ENCODE measurements at places on chromosomes 12 and 14. TPM values are rescaled to one million over a fixed set of nuclear protein-coding genes. Genes with fewer than 3 reads are reported as not detected.

- peaks cover 23% of the 10 kb centered on the region for H3K4me1 ChIP-seq
- no peaks in the 10 kb centered on the region for H3K27me3 ChIP-seq
- no peaks in the 10 kb centered on the region for H3K36me3 ChIP-seq
- DNase-seq: no peak
- no peak within 1 kb of the TSS for H3K4me3 ChIP-seq
These were observed at the start of gene EVL for GRCh38 chr14:100065111-100065871. EVL (plus strand) TSS chr14:100065422; CDS start chr14:100065501, 79 bp downstream.

DNA sequence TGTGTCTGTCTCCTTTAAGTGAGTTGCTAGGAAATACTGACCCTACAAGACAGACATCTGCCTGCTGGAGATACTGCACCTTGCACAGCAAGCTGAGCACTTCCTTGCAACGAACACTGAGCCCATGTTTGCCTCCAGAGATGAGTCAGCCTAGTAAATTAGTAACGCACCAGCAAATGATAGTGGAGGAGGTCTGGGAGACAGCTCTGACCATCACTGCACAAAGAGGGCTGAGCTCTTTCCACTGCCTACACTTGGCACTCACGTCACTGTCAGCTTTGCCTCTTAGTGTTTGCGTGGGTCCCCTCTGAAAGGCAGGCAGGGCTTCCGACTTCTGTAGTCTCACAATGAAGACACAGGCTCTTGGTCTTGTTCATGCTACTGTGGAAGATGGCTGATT is 109.0 kb downstream of the APAF1 start:
- H3K27me3 ChIP-seq: peaks cover 7% of the 10 kb centered on the region
- DNase-seq: no peak
- no peak overlapping the region for H3K27ac ChIP-seq
- no peak overlapping the region for H3K4me3 ChIP-seq
- H3K36me3 ChIP-seq: no peaks in the 10 kb centered on the region

- no peak for DNase-seq
- no peaks in the 10 kb centered on the region for H3K27me3 ChIP-seq
- H3K4me3 ChIP-seq: no peak overlapping the region
- no peak overlapping the region for H3K27ac ChIP-seq
These were observed 17.7 kb upstream of the NEDD1 start for GRCh38 chr12:96889273-96889933.

DNA sequence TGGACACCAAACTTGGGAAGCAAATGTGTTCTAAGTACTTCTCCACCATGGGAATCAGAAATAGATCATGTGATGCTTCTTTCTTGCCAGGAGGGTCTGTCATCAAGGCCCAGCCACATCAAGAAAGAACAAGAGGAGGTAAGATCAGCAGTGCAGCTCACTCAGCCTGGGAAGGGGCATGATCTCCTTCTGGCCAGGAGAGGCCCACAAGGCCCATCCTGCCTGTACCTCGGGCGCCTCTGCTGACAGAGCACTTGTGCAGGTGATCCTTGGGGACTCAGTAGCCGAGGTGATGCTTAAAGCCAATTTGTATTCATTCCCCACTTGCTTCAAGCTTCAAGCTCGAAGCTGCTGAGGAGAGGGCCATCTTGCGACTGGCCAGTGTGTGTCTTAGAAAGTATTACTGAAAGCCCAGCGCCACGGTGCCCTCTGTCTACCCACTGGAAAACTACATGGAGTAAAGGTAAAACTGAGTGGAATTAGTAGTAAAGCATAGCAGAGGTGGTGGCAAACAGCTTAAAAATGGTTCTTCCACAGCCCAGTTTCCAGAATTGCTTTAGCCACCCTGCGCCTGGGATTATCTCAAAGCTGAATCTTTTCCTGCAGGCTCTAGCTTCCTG is 26.2 kb downstream of the RTRAF start:
- peak overlapping the region; percentile 80 for H3K27ac ChIP-seq
- peak overlapping the region; percentile 47 for H3K4me3 ChIP-seq
- peaks cover 44% of the 10 kb centered on the region for H3K4me1 ChIP-seq
- H3K27me3 ChIP-seq: peaks cover 8% of the 10 kb centered on the region

DNA sequence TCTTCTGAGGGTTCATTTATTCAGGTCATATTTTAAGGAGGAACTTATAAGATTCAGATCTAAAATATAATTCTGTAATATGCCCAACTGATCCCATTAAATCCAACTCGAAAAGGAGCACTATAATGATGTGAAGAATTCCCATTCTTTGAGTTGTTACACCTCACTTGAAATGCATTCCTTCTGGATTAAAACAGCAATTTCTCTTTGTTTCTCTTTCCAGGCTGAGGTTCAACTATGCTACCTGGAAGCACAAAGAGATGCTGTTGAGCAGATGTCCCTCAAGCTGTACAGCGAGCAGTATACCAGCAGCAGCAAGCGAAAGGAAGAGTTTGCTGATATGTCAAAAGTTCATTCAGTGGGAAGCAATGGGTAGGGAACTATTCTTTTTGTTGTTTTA is 260.6 kb upstream of the NPAS3 start:
- H3K27ac ChIP-seq: no peak overlapping the region
- H3K27me3 ChIP-seq: peaks cover 10% of the 10 kb centered on the region
- H3K4me3 ChIP-seq: no peak overlapping the region
- no peak for DNase-seq
- peaks cover 16% of the 10 kb centered on the region for H3K36me3 ChIP-seq
- H3K4me1 ChIP-seq: no peaks in the 10 kb centered on the region

DNA sequence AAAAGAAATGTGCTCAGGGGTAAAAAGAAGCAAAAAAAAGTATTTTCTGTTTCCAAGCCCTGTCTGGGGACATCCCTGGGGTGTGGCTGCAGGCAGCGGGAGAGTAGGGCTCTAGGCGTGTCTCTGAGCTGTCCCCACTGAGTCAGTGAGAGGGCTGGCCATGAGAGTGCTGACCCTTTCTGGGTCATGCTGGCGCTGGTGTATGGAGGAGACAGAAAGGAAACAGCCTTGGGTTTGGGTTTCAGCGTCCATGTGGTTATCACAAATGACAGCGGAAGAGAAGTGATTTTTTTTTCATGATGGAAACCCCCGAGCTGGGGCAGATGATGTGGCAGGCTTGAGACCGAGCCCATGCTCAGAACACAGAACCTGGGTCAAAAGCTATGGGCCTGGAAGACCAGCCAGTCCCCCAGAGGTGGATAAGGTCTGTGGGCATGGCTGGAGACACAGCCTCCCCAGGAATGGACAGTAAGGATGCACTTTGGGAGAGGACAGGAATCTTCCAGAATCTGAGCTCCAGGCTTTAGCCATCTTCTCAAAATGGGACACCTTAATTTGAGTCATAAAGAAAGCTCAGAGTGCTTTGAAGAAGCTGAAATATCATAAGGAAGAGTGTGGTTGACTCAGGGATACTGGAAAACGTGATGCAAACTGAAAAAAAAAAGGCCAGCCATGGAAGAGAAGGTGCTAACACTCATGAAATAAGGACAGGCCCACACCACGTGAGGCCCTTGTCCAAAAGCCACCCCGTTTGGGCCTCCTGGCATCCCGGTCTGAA is 36.2 kb downstream of the SYNE3 start:
- no peaks in the 10 kb centered on the region for H3K36me3 ChIP-seq
- H3K4me1 ChIP-seq: peaks cover 18% of the 10 kb centered on the region
- peaks cover 4% of the 10 kb centered on the region for H3K27me3 ChIP-seq
- DNase-seq: no peak
- no peak overlapping the region for H3K27ac ChIP-seq
- no peak overlapping the region for H3K4me3 ChIP-seq

DNA sequence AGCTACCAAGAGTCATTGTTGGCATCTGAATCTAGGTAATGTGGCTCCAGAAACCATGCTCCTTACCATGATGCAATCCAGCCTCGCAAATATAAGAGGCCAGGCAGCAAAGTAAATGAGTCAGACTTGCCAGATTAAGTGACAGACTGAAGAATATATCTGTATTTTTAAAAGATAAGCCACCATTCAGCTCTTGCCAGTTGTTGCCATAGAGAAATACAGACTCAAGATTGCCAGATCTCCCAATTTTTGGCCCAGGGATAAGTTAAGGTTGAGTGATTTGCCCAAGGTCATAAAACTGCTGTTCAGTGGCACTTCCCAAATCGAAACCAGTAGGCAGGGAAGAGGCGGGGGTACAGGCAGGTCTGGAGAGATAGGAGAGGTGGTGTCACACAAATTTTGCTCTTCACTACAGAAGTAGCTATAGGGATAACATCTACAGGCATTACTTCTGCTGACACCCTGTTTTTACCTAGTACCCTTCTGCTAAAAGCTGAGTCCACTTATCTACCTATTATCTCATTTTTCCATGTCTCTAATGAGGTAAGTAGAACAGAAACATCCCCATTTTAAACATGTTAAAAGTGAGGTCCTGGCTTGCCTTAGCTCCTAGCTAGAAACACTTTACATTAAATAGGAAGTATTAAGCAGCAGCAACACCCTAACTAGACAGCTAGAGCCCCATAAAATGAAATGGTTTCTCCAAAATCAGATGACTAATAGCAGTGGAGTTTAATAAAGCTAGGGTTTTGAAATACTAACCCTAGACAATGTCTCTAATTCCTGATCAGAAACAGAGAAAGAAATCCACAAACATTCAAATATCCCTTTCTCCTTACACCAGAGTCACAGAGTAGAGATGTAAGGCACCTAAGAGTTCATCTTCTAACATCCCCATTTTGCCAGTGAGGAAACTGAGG is 19.5 kb downstream of the DCAF5 start:
- peaks cover 9% of the 10 kb centered on the region for H3K4me1 ChIP-seq
- H3K36me3 ChIP-seq: no peaks in the 10 kb centered on the region
- H3K4me3 ChIP-seq: no peak overlapping the region
- no peak overlapping the region for H3K27ac ChIP-seq
- DNase-seq: no peak

- no peak overlapping the region for H3K27ac ChIP-seq
- H3K27me3 ChIP-seq: no peaks in the 10 kb centered on the region
- no peaks in the 10 kb centered on the region for H3K4me1 ChIP-seq
- H3K4me3 ChIP-seq: no peak overlapping the region
These were observed 130.6 kb downstream of the RALGAPA1 start for GRCh38 chr14:35678403-35679028.

GRCh38 chr12:113359133-113359938 is 949 bp downstream of the PLBD2 start:
- H3K27me3 ChIP-seq: peaks cover 6% of the 10 kb centered on the region
- H3K36me3 ChIP-seq: no peaks in the 10 kb centered on the region
- H3K4me1 ChIP-seq: peaks cover 10% of the 10 kb centered on the region
- H3K27ac ChIP-seq: peak overlapping the region; percentile 98
- peak; percentile 25 for DNase-seq
- peak overlapping the region; percentile 99 for H3K4me3 ChIP-seq

DNA sequence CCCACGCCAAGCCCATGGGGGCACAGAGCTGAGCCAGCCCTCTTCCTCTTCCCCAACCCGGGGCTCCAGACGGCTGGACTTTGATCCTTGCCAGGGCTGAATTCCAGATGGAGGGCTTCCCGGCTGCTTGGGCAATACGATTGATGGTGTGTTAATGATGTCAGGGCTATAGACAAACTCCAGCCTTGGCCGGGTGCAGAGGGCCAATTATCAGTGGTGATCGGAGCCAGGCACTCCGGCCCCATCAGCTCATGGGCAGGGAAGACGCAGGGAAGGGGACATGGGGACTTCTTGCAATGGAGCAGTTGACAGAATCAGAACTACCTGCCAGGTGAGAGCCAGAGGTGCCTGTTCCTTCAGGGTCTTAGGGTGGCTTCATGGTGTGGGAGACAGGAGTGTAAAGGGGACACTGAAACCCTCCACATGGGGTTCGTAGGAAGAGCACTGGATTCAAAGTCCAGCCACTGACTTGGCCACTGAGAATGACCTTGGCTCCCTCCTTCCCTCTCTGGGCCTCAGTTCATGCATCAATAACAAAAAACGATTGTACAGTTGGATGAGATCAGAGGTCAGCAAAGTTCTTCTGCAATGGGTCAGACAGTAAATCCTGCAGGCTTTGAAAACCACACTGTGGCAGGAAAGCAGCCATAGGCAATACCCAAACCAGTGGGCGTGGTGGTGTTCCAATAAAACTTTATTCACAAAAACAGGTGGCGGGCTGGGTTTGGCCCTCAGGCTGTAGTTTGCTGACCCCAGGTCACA is 333.7 kb downstream of the MED13L start:
- DNase-seq: no peak
- H3K4me1 ChIP-seq: no peaks in the 10 kb centered on the region
- H3K36me3 ChIP-seq: peaks cover 11% of the 10 kb centered on the region
- peaks cover 2% of the 10 kb centered on the region for H3K27me3 ChIP-seq
- H3K27ac ChIP-seq: no peak overlapping the region
- no peak overlapping the region for H3K4me3 ChIP-seq

DNA sequence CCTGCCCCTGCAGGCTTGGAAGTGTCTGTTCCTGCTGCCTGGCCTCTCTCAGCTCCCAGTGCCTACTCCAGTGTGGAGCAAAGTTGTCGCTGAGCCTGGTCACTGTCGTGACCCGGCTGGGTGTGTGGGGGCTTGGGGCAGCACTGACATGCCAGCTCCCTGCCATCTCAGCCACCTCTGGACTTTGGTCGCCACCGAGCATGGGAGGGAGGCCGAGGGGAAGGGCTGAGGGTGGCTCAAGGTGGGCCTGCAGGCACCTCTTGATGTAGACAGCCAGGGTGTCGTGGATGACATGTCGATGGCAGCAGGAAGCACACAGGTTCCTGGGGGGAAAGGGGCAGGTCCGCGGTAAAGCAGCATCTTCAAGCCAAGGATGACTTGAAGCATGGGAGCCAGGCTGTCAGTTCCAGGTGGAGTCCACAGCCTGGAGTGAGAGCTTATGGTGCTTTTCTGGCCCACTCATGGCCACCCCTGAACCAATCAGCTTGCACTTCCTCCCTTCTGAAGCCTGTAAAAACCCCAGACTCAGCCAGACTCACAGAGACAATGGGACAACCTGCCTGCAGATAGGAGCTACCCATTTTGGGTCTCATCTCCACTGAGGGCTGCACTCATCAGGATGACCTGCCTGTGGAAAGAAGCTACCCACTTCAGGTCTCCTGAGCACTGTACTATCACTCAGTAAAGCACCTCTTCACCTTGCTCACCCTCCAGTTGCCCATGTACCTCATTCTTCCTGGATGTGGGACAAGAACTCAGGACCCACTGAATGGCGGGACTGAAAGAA is 210.1 kb downstream of the MON2 start:
- H3K36me3 ChIP-seq: peaks cover 8% of the 10 kb centered on the region
- peaks cover 2% of the 10 kb centered on the region for H3K27me3 ChIP-seq
- no peak overlapping the region for H3K4me3 ChIP-seq
- H3K4me1 ChIP-seq: no peaks in the 10 kb centered on the region
- H3K27ac ChIP-seq: no peak overlapping the region

The ART4 gene
- not detected for total RNA-seq

The CLEC12A gene
- total RNA-seq: not detected

The SERPINA9 gene
- total RNA-seq: not detected

The MORN3 gene
- 1.2 TPM for total RNA-seq

The CD4 gene
- total RNA-seq: 0.17 TPM

The B4GALNT1 gene
- total RNA-seq: 83.9 TPM

Data from glutamatergic neuron (in vitro differentiated cells).